ENCODE measurements at places on chromosomes 2 and 18.

GRCh38 chr2:2872713-2873449 lies 504.7 kb downstream of the EIPR1 start:
- no peak for DNase-seq

DNA sequence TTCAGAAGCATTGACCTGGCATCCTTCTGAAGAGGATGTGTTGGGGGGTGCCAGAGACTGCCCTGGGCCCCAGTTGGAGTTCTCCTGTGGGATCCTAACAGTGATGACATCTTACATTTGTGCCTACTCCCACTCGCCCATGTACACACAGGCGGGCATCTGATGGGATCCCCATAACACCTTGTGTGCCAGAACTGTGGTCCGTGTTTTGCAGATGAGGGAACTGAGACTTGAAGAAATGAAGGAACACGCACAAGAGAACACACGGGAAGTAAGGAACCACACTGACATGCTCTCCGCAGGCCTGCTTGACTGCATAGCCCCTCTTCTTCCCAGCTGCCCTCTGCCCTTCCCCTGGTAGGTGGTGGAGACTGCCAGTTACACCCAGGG lies 255.3 kb downstream of the MYCN start:
- no peak for DNase-seq

GRCh38 chr2:85585781-85586105 lies 1.5 kb downstream of the VAMP5 start:
- DNase-seq: no peak

DNA sequence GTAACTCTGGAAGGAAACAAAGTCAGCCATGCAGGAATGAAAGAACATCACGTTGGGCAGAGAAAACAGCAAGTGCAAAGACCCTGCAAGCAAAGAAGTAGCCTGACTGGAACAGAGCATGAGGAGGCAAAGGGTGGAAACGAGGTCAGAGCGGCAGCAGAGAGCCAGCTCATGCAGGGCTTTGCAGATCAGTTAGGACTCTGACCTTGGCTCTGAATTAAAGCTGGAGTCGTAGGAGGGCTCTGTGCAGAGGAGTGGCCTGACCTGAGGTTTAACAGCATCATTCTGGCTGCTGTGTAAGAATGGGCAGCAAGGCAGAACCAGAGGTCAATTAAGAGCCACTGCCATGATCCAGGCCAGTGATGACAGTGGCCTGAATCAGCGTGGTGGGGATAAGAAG lies 220.7 kb downstream of the PRKCE start:
- DNase-seq: no peak

- no peak for DNase-seq
Measured at GRCh38 chr2:64424416-64424987, 29.5 kb upstream of the LGALSL start.

GRCh38 chr2:58035352-58035751 lies 11.3 kb upstream of the VRK2 start:
- no peak for DNase-seq

DNA sequence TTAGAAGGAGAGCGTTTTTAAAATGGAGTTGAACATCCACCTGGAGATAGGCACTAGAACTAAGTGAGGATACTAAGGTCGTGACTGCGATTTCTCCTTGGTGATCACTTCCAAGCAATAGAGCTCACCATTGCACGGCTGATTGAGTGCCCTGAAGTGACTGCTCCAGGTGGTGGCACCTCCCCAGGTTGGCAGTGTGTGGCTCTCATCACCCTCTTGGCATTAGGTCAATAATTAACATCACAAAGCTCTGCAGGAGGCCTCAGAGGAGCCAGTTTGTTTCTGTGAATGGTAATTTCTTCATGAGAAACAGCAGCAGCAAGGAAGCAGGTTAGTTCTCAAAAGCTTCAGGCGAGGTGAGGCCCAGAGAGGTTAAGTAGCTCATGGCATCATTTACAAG lies 259.6 kb downstream of the CLIP4 start:
- DNase-seq: no peak

GRCh38 chr18:58305792-58306191 lies 261.8 kb downstream of the NEDD4L start:
- no peak for DNase-seq

GRCh38 chr2:169073211-169073962 lies 4.0 kb downstream of the DHRS9 start:
- DNase-seq: no peak

DNA sequence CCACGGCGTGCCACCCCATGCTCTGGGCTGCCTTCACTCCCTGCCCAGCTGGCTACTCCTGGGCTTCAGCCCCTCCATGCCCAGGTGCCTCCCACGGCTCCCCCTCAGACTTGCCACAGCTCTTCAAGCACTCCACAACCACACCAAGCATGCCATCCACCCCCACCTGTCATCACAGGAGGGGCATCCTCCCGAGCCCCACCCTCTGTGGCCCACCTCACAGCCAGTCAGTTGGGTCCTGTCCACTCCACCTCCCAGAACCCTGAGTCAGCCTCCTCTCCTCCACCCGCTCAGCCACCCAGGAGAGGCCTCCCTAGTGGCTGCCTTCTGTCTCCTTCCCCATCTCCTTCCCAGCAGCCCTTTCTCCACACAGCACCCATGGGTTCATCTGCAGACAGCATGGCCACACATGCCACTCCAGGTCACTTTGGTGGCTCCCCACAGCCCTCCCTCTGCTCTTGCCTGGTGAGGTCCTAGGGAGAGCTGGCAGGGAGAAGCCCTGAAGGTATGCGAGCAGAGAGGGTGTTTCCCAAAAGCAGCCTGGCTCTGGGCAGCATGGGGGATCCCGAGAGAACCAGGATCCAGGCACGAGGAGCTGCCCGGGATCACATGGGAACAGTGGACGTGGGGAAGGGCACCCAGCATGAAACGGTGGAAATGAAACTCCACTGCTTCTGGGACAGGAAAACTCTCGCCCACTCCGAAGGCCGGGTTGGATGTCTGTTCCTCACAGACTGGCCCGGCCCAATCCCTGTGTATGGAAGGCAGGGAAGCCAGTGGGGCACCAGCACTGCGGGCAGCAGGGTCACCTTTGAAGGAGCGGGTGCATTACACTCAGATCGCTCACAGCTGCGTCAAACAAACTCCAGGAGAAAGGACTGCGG lies 2.7 kb downstream of the LIMS2 start:
- DNase-seq: no peak

DNA sequence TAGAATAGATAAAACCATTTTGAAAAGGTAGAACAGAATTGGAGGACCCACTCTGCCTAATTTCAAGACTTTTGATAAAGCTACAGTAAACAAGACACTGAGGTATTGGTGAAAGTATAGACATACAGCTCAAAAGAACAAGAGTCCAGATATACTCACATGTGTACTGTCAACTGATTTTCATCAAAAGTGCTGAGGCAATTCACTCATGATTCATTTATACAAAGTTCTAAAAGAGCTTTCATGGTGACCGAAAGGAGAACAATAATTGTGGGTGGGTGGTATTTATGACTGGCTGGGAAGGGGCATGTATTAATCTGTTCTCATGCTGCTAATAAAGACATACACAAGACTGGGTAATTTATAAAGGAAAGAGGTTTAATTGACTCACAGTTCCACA lies 7.3 kb downstream of the MAP4K3 start:
- no peak for DNase-seq

All from ELF-1 (cell line).